BJ (cell line): ENCODE measurements at places on chromosomes 2 and 18.
A peak's percentile ranks its signal among the peaks of the same experiment; 100 is the strongest.

DNA sequence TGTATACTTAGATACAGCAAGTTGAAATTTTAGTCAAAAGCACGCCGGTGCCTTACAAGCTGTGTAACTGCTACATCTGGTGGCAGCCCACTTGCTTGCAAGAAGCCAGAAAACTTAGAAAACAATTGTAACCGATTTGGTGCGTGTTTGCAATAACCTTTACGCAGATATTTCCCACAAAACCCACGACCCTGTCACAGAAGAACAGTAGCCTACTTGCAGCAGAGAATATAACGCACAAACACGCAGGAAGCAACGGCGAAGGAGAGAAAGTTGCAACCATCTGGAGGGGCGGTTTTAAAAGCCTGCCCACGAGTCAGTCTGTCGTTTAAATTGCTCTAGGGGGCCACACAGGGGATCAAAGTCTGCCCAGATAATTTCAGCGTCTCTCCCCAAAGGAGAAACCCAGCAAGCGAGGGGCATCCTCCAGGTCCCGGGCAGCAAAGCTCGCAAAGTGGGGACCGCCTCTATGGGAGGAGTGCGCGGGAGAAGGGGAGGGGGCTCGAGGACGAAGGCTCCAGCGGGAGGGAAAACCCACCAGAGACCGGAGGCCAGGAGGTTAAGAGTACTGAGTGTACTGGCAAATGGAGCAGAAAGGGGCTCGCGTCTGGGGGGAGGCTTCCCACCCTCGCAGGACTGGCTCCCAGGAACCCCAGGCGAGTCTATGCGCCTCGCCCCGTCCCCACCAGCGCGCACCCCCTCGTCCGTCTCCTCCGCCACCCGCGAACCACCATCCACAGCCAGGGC lies 1.1 kb downstream of the TLK1 start:
- DNase-seq, result peak; percentile 44

- no peak for DNase-seq
Observed at GRCh38 chr2:109438773-109439389, 174.9 kb downstream of the SEPTIN10 start.

DNA sequence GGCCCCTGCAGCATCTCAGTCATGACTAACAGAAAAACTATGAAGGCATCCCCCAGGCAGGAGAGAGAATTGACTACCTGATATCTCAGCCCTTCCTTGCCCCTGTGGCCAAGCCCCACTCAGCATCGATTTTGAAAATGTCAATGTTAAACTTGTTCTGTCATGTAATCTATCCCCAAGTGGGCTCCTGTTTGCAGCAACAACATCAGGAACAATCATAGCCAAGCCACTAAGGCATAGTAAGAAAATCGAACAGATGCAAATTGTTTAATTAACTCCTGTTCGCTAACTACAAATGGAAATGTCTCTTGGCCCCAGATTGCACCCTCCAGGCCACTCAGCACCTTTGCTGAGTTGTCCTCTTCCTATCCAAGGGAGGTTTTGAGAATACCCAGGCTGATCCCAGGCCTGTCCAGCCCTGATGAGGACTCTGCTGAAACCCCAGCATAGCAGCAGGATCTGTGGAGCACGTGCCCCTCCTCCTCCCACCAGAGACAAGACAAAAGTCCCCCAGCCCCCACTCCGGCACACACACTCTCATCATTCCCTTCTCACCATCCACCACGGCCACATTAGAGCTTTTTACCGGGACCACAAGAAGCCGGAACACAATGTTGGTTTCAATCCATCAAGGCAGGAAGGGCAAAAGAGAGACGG lies 150.1 kb downstream of the TNS1 start:
- DNase-seq, result no peak

GRCh38 chr18:35441857-35442595 lies 55.7 kb downstream of the INO80C start:
- DNase-seq, result no peak

GRCh38 chr18:37339701-37340215 lies 225.8 kb downstream of the CELF4 start:
- DNase-seq, result no peak
